ENCODE measurements at places on chromosomes 3 and 15. TPM values are rescaled to one million over a fixed set of nuclear protein-coding genes. Genes with fewer than 3 reads are reported as not detected.
A peak's percentile ranks its signal among the peaks of the same experiment; 100 is the strongest.

- peak; percentile 94 for DNase-seq
Measured at GRCh38 chr3:184176377-184177330, 2.0 kb downstream of the AP2M1 start.

Gene TRPM7
- total RNA-seq = 16.5 TPM

DNA sequence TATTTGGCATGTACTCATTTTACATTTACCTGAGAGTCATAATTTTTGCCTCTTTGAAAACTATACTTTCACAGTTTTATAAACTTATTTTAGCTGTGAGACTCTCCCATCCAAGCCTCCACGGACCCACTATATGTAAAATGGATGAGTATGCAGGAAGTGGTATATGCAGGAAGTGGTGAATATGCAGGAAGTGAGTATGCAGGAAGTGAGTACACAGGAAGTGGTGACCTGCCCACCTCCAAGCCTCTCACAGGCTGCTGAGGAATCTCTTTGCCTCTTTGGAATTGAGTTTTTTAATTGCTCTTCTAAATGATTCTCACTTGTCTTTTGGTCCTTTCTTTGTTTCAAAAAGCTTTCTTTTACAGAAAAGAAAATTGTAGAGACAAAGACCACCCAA, 85.2 kb downstream of the KBTBD8 start:
- no peak for DNase-seq

Gene SKOR1
- total RNA-seq = 0.11 TPM

GRCh38 chr3:102018551-102018950, 169.2 kb downstream of the NFKBIZ start:
- no peak for DNase-seq

- DNase-seq = no peak
Measured at GRCh38 chr3:116161575-116162525, 283.4 kb downstream of the LSAMP start.

Gene PLS1
- total RNA-seq = 13.8 TPM

DNA sequence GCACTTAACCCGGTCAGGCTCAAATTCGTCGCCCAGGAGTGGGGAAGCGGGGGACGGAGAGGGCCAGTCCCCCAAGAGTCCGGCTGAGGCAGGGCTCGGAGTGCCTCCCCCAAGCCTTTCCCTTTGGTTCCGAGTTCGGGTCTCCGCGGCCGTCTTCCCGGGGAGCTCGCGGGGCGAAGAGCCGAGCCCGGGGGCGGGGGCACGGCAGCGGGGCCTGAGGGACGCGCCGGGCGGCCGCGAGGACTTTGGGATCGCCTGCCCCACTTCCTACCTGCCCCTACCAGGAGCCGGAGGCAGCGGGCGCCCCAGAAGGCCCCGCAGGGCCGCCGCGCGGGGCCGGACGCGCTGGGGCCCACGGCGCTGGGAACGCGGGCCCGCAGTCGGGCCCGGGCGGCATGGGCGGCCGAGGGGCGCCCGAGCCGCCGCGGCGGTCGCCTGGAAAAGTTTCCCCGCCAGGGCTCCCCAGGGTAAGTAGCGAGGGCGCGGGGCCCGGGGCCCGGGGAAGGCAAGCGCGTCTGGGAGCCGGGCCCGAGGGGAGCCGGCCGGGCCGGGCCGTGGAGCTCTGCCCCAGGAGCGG, 2.8 kb downstream of the FURIN start:
- DNase-seq = peak; percentile 84

GRCh38 chr15:93897377-93897776, 334.0 kb upstream of the MCTP2 start:
- no peak for DNase-seq

GRCh38 chr3:129549006-129549800, 6.2 kb downstream of the H1-8 start:
- DNase-seq = no peak

- DNase-seq = no peak
Measured at GRCh38 chr3:124119056-124119716, 127.3 kb upstream of the ROPN1 start.

Gene LMLN
- 3.7 TPM for total RNA-seq

Gene MME
- 2.8 TPM for total RNA-seq

DNA sequence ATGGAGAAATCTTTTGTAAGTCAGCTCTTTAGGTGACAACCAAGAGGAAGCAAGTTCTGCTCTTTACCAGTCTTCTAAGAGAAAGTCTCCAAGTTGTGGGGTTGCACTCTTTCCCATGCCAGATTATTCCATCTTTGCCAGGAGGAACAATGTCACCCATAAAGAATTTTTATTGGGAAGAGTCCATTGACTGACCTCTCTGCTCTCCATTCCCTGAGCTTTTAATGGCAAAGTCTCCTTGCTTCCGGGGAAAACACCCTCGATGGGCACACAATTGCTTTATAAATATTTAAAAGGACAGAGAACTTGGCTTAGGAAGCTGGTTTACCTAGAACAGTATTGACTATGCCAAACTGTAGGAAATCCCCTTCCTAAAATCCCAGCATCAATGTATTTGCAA, 19.9 kb upstream of the UBE2E1 start:
- DNase-seq = no peak

DNA sequence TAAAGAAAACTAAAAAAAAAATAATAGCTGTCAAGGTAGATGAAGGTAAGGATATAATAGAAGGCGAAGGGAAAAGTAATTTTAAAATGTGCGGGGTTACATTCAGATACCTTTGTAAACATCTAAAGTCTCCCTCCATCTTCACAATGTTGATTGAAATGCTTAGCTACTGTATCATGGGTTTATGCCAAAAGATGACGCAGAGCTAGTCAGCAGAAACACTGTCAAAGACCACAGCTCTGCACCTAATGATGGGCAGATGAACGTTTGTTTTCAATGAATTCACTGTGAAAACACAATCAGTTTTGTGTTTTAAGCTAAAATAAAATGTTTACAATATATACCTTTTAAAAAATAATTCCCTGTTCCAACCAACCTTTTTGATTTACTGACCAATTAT, 61.2 kb downstream of the RFTN1 start:
- DNase-seq = no peak

DNA sequence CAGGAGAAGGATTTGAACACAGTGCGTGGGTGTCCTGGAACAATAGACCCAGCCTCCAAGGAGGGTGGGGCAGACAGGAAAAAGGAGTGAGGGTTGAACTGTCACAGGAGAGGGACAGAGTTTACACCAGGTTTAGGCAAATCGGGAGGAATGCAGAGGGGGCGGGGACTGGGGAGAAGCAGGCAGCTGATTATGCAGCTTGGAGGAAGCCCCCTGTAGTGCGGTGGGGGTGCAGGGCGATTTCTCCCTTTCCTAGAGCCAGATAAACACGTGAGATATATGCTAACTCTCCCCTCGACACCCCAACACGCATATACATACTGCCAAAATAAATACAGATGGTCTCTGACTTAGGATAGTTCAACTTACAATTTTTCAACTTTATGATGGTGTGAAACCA, 108.6 kb upstream of the PRR20G start:
- peak; percentile 82 for DNase-seq

Gene AMT
- 48.1 TPM for total RNA-seq

Gene SRGAP3
- 5.3 TPM for total RNA-seq

Gene PLD1
- total RNA-seq = 2.3 TPM

GRCh38 chr15:81092559-81092902, 41.5 kb upstream of the CFAP161 start:
- no peak for DNase-seq

Gene EDEM1
- 13.2 TPM for total RNA-seq

- DNase-seq = no peak
Measured at GRCh38 chr3:99365396-99365795, 273.0 kb upstream of the COL8A1 start.

Gene SPATA12
- not detected for total RNA-seq

Gene SH2D7
- total RNA-seq = not detected

Gene MOBP
- 1.0 TPM for total RNA-seq

DNA sequence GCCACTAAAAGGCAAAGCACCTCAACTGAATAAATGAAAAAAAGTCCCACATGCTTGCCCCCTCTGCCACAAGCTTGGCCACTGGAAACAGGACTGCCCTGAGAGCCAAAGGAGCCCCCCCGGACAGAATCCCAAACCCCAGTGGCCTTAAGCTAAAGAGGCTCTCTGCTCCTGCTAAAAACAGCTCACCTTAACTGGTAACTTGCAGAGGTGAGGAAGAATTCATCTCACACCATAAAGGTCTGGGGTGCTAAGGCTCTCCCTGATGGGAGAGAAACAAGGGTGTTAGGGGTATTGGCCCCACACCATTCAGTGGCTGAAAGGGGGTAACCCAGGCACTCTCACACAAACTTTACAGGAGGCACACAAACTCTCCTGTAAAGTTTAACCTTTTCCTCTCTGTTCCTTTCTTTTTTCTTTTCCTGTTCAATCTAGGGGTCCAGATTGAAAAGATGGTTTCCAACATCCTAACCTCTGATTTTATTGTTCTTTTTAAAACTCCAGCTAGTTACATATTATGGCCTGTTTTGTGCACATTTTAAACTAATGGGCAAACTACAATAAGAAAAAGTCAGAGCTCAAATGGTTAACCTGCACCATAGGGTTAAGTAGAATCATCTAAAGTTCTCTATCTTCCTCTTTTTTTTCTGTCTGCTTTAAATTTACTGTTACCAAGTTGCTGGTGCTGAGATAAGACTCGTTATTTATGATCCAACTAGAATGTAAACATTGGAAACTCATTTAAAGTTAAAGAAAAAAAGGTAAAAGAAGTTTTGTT, 19.9 kb downstream of the TRANK1 start:
- DNase-seq = no peak

- DNase-seq = no peak
Measured at GRCh38 chr15:68634122-68634482, 55.3 kb downstream of the CORO2B start.

Gene ASB14
- total RNA-seq = 0.03 TPM

Gene CMTM8
- 1.7 TPM for total RNA-seq

Gene FAM174B
- total RNA-seq = 26.8 TPM
